DMS 273 treated with DMSO at 0.1 percent for 48 hours (cell line): ENCODE measurements at places on chromosomes 3 and 15.

DNA sequence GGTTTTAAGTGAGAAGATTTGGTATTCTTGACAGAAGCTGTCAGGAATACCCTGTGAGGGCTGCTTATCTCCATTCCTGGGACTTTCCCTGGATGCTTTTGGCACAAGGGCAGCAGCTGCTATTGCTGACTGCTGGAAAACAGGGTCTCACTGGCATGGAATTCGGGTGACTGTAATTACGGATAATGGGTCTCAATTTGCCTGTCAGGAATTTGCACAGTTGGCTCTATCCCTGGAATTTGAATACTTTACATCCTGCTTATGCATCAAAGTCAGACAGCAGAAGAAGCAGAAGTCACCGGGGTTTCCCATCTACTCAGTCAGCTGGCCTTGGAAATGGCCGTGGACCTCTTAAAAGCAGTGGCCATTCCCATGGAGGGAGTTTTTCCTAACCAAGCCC is 25.9 kb upstream of the AKAP13 start:
- no peak for DNase-seq

DNA sequence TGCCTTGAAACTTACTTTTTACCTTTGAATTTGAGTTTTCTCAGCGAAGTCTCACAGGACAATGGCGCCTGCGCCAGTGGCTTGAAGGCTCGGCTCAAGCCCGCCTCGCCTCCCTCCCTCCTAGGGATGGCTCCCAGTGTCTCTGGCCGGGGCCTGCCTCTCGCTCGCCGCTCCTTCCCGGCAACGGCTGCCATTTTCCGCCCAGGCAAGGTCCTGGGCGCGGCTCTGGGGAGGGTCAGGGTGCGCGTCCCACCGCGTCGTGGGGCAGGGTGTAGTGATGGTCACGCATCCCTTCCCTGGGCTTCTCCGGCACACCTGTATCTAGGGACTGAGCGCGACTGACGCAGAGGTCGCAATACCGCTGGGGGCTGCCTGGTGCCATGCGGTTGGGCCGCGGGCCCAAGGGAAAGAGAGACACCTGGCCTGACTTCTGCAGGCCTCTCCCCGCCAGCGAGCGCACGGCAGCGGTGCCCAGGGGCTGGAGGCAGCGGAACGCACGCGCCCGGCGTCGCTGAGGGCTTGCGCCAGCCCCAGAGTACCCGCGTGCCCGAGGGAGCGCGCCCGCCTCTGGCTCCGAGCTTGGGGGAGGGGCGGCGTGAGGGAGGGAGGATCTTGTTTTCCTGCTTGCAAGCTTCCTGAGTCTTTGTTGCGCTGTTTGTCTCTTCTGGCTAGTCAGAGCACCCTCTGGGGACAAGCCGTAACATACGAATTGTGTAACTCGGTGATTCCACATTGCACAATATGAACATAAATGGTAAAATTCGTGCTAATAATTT is 20.7 kb upstream of the FEM1B start:
- DNase-seq, result no peak

DNA sequence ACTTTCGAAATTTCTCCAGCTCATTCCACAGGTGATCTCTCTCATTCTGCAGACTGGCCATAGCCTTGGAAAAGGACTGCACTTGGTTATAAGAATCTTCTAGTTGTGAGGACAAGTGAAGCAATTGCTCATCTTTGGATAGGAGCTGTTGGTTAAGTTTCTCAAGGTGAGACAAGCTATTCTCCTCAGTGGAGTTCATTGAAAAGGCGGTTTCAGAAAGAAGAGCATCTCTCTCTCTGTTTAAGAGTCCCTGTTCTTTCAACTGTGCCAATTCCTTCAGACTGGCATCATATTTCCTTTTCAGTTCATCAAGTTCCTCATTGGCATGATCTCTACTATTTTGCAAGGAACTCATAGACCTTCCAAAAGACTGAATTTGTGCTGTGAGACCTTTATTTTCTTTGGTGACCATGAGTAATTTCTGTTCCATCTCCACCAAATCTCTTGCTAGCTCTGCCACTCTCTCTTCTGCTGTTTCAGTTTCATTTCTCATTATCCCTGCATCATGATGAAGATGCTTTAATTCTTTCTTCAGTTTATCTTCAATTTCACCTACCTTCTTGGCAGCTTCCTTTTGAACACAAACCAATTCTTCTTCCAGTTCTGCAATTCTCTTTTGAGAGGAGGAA is 30.2 kb upstream of the HCLS1 start:
- DNase-seq, result no peak

GRCh38 chr15:44084770-44085169 is 110.3 kb downstream of the FRMD5 start:
- no peak for DNase-seq

GRCh38 chr3:157261000-157261399 is 101.1 kb upstream of the CCNL1 start:
- no peak for DNase-seq

GRCh38 chr3:78798266-78798832 is 969.4 kb downstream of the ROBO1 start:
- no peak for DNase-seq

DNA sequence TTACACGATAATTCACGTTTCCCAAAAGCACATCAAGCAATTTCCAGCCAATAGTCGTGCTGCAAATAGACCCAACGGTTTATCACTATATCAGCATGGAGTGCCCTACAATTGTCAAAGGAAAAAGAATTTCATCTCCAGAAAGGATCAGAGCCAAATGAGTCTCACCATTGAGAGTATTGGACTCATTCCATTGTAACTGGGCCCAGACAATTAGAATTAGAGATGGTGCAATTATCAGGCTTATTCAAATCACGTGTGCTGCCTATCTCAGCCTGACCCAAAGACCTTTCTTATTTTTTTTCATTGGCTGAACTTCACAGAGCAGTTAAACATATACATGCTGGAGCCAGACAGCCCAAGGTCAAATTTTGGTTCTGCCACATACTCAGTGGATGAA is 87.0 kb upstream of the LRTM1 start:
- no peak for DNase-seq

DNA sequence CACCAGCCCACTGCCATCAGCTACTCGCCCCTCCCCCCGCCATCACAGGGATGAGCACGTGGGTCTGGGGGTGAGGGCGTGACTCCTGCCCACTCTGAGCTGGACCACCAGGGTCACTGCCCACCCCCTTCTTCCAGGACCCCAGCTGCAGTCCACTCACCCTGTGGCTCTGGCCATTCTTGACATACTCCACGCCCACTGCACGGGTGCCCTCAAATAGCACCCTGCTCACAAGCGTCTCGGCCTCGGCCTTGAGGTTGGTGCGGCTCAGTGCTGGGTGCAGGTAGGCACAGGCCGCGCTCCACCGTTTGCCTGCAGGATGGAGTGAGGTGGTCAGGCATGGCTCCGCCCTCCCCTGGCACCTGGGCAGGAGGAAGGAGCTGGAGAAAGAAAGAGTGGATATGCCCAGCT is 23.9 kb downstream of the CHDH start:
- no peak for DNase-seq

DNA sequence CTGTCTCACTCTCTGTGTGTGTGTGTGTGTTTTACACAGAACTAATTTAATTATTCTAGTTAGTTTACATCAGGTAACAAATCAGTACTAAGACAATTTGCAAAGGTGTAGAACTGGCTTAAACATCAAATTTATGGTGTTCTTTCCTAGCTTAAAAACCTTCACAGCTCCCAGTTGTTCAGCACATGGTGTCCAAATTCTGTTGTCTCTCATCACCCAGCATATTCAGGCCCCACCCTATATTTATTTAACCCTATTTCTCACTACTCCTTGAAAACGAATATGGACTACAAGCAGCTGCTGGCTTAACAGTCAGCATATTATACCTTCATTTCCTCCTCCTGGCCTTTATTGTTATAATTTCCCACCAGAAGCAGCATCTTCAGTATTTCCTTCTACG is 1.2 kb downstream of the IL20RB start:
- no peak for DNase-seq

- DNase-seq, result no peak
Observed at GRCh38 chr3:61819861-61820260, 258.5 kb downstream of the PTPRG start.

DNA sequence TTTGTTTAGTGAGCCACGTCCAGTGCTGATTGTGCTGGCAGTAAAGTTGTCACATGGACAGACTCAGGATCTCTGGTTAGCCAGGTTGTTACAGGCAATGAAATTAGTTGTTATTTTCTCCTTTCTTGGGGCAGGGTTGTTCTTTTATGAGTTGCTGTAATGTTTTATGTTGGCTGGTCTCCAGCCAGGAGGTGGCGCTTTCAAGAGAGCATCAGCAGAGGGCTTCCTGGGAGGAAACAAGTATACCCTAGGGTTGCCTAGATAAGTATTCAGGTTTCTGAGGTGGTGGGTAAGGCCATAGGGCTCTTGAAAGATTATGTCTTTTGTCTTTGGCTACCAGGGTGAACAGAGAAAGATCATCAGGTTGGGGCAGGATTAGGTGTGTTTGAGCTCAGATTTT is 14.5 kb upstream of the CFAP20DC start:
- no peak for DNase-seq

- DNase-seq, result no peak
Observed at GRCh38 chr3:129577925-129578786, 28.3 kb downstream of the PLXND1 start.

DNA sequence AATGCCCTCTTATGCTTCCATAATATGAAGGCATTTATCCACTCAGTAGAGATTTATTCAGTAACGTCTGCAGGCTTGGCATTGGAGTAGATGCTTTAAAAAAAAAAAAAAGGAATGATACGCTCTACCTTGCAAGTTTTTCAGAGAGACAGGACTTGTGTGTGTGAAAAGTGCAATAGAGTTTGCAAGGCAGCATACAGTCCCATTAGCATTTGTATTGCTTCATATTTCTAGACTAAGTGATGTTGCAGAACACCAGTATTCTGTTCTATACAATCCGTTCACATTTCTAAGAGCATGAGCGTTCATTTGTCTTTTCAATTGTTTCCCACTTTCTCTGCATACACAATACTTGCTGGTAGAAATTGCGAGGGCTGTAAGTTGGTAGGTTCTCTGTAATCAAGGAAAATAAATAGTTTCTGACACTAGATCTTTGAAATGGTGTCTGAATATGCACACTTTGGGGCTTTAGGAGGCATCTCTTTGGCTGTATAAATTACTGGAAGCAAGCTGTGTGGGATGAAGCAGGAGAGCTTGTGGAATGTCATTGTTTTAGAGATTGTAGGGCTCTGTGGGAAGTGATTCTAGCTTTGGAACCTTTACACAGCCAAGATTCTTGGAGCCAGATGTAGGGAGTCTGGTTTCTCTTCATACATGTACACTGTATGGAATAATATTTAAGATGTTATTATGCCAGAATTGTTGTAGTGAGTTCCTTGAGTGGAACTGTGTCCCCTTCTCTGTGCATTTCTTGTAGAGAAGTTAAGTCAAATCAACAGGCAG is 262.7 kb downstream of the FEZF2 start:
- DNase-seq, result no peak

GRCh38 chr15:71510763-71511162 is 299.6 kb upstream of the NR2E3 start:
- no peak for DNase-seq

DNA sequence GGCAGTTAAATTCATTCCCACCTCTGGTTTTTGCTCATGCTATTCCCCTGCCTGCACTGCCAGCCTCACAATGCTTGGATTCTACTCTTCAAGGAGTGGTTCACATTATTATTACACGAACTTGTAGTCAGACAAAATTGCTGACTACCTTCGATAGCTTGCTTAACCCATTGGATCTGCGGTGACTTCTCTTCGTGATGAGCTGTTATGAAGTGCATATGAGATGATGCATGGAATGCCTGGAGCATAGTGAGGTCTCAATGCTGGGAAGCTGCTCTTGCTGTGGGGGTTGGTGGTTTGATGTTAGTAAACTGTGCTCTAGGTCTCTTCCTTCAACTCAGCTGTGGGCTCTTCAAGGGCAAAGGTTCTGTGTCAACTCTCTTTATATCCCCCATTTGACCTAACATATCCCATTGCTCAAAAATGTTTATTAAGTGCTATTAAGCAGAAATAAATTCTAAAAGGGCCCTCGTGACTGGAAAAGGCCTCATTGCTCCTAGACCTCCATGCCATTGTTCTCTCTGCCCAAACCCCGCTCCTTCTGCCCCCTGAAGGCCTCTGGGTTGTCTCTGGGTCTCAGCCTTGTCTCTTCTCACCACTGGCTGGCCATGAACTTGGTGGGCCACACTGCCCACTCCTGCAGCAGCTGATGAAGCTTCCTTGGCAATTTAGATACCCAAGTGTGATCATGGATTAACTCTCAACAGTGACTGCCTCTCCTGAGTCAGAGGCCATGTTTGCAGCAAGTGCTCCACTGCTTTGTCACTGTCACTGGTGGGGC is 4.5 kb upstream of the SLCO2A1 start:
- DNase-seq, result no peak

- no peak for DNase-seq
Observed at GRCh38 chr3:74801924-74802323, 187.5 kb upstream of the CNTN3 start.

- no peak for DNase-seq
Observed at GRCh38 chr3:42655331-42655888, 1.9 kb downstream of the ZBTB47 start.

DNA sequence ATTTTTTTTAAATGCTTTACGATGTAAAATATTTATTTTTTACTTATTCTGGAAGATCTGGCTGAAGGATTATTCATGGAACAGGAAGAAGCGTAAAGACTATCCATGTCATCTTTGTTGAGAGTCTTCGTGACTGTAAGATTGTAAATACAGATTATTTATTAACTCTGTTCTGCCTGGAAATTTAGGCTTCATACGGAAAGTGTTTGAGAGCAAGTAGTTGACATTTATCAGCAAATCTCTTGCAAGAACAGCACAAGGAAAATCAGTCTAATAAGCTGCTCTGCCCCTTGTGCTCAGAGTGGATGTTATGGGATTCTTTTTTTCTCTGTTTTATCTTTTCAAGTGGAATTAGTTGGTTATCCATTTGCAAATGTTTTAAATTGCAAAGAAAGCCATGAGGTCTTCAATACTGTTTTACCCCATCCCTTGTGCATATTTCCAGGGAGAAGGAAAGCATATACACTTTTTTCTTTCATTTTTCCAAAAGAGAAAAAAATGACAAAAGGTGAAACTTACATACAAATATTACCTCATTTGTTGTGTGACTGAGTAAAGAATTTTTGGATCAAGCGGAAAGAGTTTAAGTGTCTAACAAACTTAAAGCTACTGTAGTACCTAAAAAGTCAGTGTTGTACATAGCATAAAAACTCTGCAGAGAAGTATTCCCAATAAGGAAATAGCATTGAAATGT is 15.6 kb downstream of the THBS1 start:
- DNase-seq, result no peak

DNA sequence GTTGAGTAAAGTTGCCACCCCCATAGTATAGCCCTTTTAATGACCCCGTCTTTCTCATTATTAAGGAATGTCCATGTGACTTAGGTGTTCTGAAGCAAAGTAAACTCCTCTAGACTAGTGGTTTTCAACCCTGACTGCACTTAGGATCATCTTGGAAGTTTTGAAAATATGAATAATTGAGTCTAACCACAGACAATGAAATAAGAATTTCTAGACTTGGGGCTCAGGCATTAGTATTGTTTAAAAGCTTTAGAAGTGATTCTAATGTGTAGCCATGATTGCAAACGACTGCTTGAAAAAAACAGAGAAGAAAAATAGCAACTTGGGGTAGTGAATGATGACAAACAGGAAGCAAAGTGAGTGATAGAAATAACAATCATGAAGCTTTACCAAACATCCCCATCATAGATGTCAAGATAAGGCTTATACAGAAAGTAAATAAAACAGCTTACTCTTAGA is 35.0 kb downstream of the ALCAM start:
- DNase-seq, result no peak

- DNase-seq, result no peak
Observed at GRCh38 chr3:72804361-72804760, 43.9 kb downstream of the SHQ1 start.

- no peak for DNase-seq
Observed at GRCh38 chr3:134148534-134148933, 102.1 kb downstream of the RYK start.
